ENCODE measurements at places on chromosomes 4 and X.

- DNase-seq, result no peak
These were observed 63.9 kb downstream of the RS1 start for GRCh38 chrX:18607966-18608365.

DNA sequence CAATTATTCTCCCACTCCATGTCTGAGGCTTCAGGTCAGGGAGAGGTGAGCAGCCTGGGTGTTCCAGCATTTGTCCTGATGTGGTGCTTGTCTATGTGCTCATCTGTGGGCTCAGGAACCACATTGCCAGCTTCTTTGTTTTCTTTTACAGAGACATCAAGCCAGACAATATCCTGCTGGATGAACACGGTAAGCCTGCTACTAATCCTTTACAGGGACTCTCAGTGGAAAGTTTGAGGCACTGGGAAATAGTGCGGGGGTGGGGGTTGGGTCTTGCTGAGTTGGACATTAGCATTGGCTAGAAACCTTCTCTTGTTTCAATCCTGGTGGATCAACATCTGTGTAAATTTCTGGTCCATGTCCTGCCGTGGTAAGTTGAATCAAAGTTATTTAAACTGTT is 310.3 kb downstream of the EVC2 start:
- DNase-seq, result no peak

DNA sequence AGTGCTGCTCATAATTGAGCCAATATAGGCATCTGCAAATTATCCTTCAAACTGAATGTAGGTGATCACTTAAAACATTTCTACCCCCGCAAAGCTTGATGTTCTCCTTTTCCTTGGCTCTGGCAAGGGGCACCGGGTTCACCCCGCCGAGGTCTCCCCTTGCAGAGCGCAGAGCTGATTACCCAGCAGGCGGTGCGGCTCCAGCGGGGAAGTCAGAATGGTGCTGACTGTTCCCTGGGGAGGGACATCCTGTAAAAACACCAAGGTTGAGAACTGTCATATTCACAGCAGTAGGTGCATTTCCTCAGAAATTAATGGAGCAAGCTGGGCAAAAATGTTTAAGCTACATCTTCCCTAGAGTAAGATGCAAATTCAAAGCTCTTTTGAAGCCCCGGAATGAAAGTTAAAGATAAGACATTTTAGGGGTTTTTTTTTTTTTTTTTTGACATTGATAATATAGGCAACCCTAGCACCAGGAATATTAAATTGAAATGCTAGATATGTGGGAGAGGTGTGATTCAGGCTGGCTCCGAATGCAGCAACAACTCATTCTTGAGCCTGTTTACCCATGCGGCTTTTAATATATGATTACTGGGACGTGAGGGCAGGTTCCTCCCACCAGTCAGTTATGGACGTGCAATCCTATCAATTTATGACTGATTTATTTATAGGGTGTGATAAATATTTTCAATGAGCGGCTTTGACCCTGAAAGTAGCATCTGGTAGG is 767.3 kb upstream of the TENM3 start:
- no peak for DNase-seq

GRCh38 chr4:170662250-170662649 is 572.5 kb upstream of the AADAT start:
- no peak for DNase-seq

DNA sequence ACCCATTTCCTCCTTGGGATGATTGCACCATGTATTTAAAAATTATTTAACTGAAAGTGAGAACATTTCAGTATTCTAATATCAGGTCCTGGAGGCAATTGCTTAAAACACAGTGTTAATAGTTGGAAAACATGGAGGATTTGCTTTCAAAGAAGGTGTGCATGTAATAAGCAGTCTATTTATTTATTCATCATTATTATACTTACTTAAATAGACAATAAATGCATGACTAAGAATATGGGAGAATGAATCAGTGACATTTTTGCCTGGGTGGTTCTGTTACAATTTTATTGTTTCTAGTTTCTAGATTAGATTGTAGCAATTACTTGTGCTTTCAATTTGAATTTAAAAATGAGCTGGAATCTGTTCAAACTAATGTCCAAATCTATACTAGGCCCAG is 145.5 kb downstream of the AREG start:
- no peak for DNase-seq

Measured in Right ventricle myocardium inferior (tissue), 1 donor.